ENCODE measurements at places on chromosomes 2 and 18.

GRCh38 chr18:8515142-8515865 lies 93.9 kb upstream of the RAB12 start:
- DNase-seq: no peak

GRCh38 chr2:176099159-176099727 lies 352 bp upstream of the HOXD12 start:
- DNase-seq: no peak

DNA sequence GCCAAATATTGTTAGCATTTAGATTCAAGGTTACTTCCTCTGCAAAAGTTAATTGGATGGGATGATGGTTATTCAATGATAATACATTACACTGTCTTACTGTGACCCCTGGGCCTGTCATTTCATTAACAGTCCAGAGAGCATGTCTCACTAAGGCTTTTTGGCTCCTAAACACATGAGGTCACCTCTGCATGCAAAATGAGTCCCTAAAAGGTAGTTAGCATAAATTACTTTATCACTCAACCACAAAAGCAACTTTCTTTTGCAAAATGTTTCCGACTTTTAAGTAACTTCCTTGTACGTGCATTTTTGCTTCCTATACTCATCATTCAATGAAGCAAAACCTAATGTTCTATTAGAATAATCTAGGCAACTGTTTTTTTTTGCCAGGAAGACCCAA lies 16.8 kb upstream of the AGFG1 start:
- no peak for DNase-seq

- no peak for DNase-seq
Measured at GRCh38 chr2:151771599-151772358, 37.5 kb upstream of the NEB start.

GRCh38 chr18:39942702-39943101 lies 2012.3 kb upstream of the PIK3C3 start:
- DNase-seq: no peak

- no peak for DNase-seq
Measured at GRCh38 chr18:11005528-11005927, 143.8 kb downstream of the PIEZO2 start.

DNA sequence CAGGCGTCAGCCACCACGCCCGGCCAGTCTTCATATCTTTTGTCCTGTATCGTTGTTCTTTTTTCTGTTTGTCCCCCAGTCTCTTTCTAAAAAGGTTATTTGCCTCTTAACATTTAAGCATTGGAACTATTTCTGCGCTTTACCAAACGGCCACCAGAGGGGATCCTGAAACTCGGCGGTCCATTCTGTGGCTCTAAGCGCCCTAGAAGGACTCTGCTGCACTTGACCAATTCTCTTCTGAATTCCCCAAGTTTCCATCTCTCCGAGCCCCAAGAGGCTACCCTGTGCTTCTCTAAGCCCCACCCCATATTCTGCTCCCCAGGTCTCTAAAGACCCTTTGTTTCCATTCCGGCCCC lies 33.1 kb upstream of the REG3G start:
- no peak for DNase-seq

- DNase-seq: no peak
Measured at GRCh38 chr2:190600293-190601103, 48.4 kb upstream of the NAB1 start.

GRCh38 chr2:20126469-20126868 lies 75.0 kb upstream of the LAPTM4A start:
- DNase-seq: no peak

DNA sequence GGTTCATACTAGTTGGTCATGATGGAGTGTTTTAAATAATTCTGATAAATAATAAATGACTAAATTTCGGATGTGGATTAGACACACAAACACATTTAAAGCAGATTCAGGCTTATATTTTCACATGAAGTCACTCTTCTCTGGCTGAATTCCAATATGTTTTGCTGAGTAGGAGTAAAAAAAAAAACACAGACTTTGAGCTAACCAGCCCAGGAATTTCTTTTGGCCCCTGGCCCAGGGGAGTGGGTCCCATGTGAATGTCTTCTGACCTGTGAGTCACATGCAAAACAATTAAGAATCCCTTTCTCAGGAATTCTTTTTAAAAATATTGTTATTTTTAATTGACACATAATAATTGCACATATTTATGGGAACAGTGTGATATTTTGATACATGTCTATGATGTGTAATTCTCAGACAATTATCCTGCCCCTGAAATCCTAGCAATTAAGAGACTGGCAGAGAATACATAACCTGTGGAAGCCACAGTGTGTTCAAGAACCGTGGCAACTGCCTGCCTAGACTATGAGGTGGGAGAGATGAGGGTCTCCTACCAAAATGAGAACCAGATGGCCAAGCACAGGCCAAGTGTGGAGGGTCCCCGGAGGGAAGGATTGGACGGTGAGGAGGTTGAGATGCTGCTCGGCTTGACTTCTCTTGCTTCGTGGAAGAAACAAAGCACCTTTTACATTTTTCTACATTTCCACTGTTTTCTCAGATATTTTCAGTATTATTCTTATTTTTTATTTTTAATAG lies 236.4 kb downstream of the PIEZO2 start:
- no peak for DNase-seq

DNA sequence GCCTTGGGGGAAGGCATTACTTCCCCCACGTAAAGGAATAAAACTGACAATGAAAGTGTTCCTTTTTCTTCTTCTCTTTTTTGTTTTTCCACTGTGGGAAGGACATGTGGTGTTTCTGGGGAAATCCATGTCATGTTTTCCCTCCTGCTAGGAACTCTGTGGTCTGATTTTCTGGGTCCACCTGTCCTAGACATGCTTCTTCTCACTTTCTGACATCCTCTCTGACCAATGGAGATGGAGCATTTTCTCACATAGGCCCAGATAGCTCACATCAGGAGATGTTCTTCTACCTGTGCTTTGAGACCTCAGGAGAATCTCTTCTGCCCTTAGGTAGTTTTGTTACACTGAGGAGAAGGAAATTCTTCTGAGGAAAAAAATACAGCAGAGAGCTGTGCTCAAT lies 252.0 kb upstream of the SIX3 start:
- no peak for DNase-seq

- DNase-seq: no peak
Measured at GRCh38 chr2:196415384-196415783, 224.1 kb upstream of the CCDC150 start.

GRCh38 chr2:126662621-126663020 lies 6.7 kb downstream of the GYPC start:
- no peak for DNase-seq

DNA sequence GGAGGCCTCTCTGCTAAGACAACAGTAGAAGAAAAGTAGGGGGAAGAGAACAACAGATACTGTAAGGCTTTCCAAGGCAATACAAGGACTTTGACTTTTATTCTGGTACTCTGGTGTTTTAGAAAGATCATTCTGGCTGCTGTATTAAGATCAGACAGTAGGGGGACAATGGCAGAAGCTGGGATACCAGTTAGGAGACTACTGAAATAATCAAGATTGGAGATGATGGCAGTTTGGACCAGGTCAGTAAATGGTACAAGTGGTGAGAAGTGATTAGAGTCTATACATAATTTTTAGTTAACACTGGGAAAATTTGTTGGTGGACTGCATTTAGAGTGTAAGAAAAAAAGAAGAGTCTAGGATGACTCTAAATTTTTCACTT lies 139.7 kb downstream of the ROCK1 start:
- no peak for DNase-seq

DNA sequence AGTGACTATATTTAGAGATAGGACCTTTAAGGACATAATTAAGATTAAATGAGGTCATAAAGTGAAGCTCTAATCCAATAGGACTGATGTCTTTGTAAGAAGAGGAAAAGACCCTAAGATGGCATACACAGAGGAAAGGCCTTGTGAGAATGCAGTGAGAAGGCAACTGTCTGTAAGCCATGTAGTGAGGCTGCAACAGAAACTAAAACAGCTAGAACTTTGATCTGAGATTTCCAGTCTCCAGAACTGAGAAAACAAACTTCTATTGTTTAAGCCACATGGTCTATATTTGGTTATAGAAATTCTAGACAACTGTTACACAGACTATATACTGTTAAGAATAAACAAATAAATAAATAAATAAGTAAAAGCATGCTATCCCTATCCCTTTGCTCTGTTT lies 276.8 kb downstream of the CNTNAP5 start:
- DNase-seq: no peak

DNA sequence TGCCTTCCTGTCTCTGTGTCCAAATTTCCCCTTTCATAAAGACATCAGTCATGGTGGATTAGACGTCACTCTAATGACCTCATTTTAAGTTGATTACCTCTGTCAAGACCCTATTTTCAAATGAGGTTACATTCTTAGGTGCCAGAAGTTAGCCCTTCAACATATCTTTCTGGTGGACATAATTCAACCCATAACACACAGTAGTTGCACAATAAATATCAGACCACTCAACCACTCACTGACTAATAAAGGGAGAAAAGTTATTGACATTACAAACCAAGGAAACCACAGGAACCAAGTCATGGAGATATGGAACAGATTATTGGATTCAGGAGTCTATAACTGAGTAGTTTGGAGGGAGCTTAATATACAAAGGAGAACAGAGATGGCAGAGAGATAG lies 377.4 kb upstream of the ACVR2A start:
- no peak for DNase-seq

GRCh38 chr18:50334546-50335152 lies 40.2 kb upstream of the SKA1 start:
- no peak for DNase-seq

DNA sequence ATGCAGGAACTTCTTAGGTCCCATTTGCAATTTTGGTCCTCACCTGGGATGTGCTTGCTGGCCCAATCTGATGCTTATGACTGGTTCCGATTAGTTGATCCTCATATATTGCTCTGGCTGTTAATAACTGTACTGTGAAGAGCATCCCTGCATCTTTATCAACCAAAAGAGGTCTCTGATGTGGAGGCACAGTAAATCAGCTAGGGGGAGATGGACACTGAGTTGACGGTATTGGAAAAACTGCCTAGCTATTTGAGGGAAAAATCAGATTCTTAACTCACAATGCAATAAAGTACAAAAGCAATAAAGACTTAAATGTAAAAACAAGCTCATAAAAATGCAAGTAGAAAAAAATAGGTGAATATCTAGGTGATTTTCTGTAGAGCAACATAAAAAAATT lies 188.0 kb upstream of the TCF4 start:
- no peak for DNase-seq

GRCh38 chr2:235206980-235207579 lies 255.3 kb downstream of the SH3BP4 start:
- DNase-seq: no peak

GRCh38 chr18:64799376-64799775 lies 650.5 kb upstream of the LINC00305 start:
- no peak for DNase-seq

GRCh38 chr18:48408727-48409590 lies at the start of gene ZBTB7C:
Gene ZBTB7C, minus strand, starts transcription at chr18:48409383.
- no peak for DNase-seq

DNA sequence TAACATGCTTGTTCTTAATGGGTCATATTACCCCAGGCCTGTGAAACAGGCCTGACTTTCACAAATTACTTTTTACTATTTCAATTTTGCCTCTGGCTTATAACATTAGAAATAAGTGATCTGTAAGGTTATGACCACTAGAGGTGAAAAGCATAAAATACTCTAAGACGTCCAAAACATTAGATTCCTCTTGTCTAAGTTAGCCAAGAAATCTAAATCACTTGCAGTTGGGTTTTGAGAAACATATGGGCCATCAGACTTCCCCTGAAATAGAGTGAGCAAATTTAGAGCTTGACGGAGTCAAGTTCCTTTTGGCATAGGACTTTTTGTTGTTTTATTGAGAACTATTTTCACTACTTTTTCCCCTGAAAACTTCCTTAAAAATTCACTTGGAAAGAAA lies 32.7 kb upstream of the RIT2 start:
- DNase-seq: no peak

GRCh38 chr2:53500181-53500580 lies 267.4 kb upstream of the CHAC2 start:
- no peak for DNase-seq

GRCh38 chr2:158748926-158749590 lies 46.1 kb upstream of the DAPL1 start:
- DNase-seq: no peak

- no peak for DNase-seq
Measured at GRCh38 chr2:133434959-133435668, 133.1 kb downstream of the NCKAP5 start.

- no peak for DNase-seq
Measured at GRCh38 chr2:236887953-236888793, 197.5 kb upstream of the COPS8 start.

GRCh38 chr2:218125095-218125494 lies 733 bp upstream of the CXCR2 start:
- DNase-seq: no peak

- no peak for DNase-seq
Measured at GRCh38 chr18:72697706-72698105, 153.6 kb upstream of the CBLN2 start.

GRCh38 chr2:102367331-102367971 lies 11.9 kb downstream of the IL18R1 start:
- DNase-seq: no peak

DNA sequence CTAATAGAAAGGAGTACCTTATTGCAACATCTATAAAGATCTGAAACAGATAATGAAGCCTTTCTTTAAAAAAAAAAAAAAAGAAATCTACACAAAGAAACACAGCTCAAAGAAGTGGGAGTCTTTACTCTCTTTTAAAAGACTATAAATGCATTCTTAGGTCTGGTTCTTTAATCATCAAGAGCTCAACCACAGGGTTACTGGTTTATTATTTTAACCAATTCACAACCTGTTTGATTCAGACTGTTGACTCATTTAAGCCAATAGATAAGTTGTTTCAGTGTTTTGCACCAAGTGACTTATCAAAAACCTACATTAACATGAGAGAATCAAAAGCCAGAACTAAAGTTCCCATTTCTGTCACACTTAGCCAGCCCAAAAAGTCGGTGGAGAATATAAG lies 93.1 kb downstream of the TCF4 start:
- no peak for DNase-seq

- DNase-seq: no peak
Measured at GRCh38 chr2:175003875-175004729, 1.1 kb downstream of the CHN1 start.

DNA sequence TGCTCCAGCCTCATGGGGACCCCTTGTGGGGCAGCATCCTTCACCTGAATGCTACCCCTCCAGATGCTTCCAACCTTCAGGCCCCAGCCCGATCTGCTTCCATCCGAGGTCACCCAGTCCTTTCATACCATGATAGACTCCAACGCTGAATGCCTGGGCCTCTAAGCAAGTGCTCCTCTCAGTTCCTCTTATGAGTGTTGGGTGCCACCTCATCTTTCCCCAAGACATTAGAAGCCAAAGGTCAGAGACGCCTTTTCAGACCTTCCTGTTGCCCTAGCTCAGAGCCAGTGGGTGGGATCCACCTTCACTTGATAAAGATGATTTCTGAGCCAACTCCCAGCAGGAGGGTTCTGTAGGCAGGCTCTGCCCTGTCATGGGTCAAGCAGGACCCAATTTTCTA lies 174.5 kb upstream of the MGAT5 start:
- no peak for DNase-seq
